ENCODE measurements at places on chromosomes 11 and 22.

DNA sequence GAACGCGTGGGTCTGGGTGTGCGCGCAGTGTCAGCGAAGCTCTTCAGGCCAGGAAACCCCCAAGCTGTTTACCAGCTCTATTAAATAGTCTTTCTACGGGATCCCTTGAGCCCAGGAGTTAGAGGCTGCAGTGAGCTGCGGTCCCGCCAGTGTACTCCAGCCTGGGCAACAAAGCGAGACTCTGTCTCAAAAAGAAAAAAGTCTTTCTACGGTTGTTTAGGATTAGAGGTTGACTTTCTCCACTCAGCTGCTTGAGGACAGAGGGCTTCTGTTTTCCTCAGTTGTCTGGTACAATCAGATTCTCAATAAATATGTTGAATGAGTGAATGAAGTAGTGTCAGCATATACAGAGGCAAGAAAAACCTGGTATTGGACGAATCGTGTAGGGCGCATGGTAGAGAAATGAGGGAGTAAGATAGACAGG, 619 bp downstream of the SART1 start:
- DNase-seq, result peak; percentile 33
- H3K4me1 ChIP-seq, result peaks cover 46% of the 10 kb centered on the region
- peaks cover 36% of the 10 kb centered on the region for H3K36me3 ChIP-seq
- no peaks in the 10 kb centered on the region for H3K27me3 ChIP-seq
- H3K27ac ChIP-seq, result peak overlapping the region; percentile 37

GRCh38 chr11:41282395-41282794, 177.1 kb downstream of the LRRC4C start:
- H3K27ac ChIP-seq, result no peak overlapping the region
- no peak overlapping the region for H3K4me3 ChIP-seq
- no peak for DNase-seq
- no peaks in the 10 kb centered on the region for H3K36me3 ChIP-seq
- H3K27me3 ChIP-seq, result no peaks in the 10 kb centered on the region
- no peaks in the 10 kb centered on the region for H3K4me1 ChIP-seq

DNA sequence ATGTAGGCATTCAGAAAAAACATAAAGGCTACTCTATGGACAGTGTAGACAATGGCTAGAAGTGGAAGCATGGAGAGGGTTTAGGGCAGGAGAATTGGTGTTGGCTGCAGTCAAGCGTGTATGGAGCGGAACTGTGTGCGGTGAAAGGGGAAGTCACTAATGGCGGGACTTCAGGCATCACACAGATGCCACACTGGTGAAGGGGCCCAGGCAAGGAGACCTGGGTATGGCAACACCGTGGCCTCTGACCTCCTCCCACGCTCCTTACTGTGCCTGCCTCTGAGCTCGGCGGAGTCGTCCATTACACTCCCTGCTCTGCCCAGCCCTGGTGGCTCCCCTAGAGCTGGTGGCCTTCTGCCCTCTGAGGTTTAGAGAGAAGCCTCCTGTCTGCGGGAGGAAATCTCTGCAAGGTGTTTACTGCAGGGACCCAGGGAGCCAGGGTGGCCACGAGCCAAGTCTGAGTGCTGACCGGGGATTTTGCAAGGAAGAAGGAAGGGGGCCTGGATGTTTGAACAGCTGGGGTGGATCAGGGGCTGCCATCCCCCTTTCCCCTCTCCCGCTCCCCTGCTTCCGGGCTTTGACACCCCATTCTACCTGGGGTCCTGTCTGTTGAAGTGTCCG, 75.1 kb upstream of the TSPAN18 start:
- no peak for DNase-seq
- H3K36me3 ChIP-seq, result no peaks in the 10 kb centered on the region
- no peak overlapping the region for H3K27ac ChIP-seq
- no peak overlapping the region for H3K4me3 ChIP-seq
- peaks cover 3% of the 10 kb centered on the region for H3K4me1 ChIP-seq

- no peak overlapping the region for H3K4me3 ChIP-seq
- DNase-seq, result no peak
- H3K27me3 ChIP-seq, result no peaks in the 10 kb centered on the region
Observed at GRCh38 chr11:125357551-125357950, 138.5 kb downstream of the FEZ1 start.

- H3K27me3 ChIP-seq, result no peaks in the 10 kb centered on the region
- H3K4me3 ChIP-seq, result no peak overlapping the region
- H3K27ac ChIP-seq, result no peak overlapping the region
Observed at GRCh38 chr11:62400760-62401159, 18.1 kb upstream of the SCGB1A1 start.

DNA sequence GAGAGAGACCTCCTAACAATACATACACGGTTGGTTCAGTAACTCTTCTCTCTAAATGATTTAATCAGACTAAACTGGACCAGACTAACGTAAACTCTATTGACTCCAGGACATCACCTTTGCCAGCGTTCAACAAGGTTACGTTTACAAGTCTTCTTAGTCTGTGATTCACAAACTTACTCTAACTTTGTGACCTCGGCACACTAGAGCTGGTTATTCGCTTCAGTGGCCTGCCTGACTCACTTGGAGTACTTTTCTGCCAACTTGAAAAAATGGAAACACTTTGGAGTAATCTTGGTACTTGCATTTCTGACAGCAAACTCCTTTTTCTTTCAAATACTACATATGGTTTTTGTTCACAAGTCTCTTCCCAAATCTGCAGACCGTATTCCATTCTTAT, 26.2 kb downstream of the MTMR2 start:
- H3K27me3 ChIP-seq, result no peaks in the 10 kb centered on the region
- no peaks in the 10 kb centered on the region for H3K36me3 ChIP-seq
- H3K4me3 ChIP-seq, result no peak overlapping the region

- peaks cover 19% of the 10 kb centered on the region for H3K27me3 ChIP-seq
- H3K4me1 ChIP-seq, result no peaks in the 10 kb centered on the region
- H3K4me3 ChIP-seq, result no peak overlapping the region
- H3K36me3 ChIP-seq, result no peaks in the 10 kb centered on the region
- H3K27ac ChIP-seq, result no peak overlapping the region
- no peak for DNase-seq
Observed at GRCh38 chr22:22465094-22465602, 43.4 kb downstream of the ZNF280B start.

DNA sequence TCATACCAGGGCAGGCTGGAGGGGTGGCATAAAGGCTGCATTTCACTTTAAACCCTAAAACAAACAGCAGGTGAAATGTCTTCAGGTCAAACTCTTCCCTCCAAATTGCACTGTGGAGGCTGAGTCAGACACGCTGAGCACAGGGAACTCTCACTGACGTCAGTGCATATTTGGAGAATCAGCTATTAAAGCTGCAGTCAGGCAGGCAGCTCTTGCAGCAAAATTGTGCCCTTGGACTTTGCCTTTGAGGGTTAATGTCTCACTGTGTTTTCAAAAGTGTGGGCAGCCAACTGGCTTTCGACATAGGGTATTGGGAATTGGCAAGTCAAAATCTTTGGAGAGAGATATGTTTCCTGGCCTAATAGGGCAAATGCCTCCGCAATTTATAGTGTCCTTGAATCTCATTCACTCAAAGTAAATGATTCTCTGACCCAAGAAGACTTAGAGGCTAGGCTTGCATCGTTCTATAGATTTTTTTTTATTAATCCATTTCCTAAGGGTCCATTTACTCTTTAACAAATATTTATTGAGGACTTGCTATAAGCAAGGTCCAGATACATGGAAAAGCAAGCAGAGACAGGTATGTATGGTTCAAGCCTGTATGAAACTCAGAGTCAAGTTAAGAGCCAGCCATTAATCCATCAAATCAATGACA, 27.7 kb upstream of the SMCO4 start:
- no peak overlapping the region for H3K4me3 ChIP-seq
- no peaks in the 10 kb centered on the region for H3K36me3 ChIP-seq
- peaks cover 4% of the 10 kb centered on the region for H3K27me3 ChIP-seq
- H3K4me1 ChIP-seq, result no peaks in the 10 kb centered on the region
- DNase-seq, result no peak
- no peak overlapping the region for H3K27ac ChIP-seq

- no peak overlapping the region for H3K27ac ChIP-seq
- no peaks in the 10 kb centered on the region for H3K36me3 ChIP-seq
- no peaks in the 10 kb centered on the region for H3K27me3 ChIP-seq
Observed at GRCh38 chr11:70799386-70799785, 401.1 kb downstream of the CTTN start.

DNA sequence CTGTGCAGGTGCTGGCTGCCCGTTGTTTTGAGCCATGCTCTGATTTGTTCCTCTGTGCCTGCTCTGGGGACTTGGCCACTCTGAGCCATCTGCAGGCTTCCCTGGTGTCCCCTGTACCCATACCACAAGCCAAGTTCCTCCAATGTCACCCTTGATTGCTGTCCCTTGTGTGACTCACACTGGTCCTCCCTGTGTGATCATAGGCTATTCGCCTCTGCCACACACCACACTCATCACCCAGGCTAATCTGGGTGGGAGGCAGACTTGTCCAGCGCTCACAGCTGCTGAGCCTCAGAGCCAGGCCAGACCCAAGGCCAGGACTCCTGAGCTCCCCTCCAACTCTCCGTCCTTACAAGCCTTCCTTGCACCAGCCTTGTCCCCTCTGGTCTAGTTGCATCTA, 31.7 kb downstream of the IGF2 start:
- no peak overlapping the region for H3K27ac ChIP-seq
- peaks cover 3% of the 10 kb centered on the region for H3K4me1 ChIP-seq
- H3K27me3 ChIP-seq, result peaks cover 5% of the 10 kb centered on the region
- no peak overlapping the region for H3K4me3 ChIP-seq
- no peaks in the 10 kb centered on the region for H3K36me3 ChIP-seq

DNA sequence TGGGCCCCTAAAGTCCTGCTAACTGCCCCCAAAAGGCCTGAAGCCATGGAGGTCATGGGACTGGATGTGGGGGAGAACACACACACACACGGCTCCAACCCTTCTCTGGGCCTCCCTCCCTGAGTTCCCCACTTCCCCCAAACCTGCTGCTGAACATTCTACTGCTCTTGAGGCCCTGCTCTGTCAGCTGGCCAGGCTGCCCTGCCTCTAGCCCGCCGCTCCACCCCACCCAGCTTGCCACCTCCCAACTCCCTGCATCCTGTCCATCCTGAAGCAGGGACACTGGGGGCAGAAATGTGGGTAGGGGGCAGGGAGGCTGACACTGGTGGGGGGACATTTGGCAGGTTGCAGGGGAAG, 1.0 kb downstream of the KCNJ4 start:
- H3K27ac ChIP-seq, result no peak overlapping the region
- H3K36me3 ChIP-seq, result no peaks in the 10 kb centered on the region
- DNase-seq, result no peak
- H3K4me1 ChIP-seq, result peaks cover 12% of the 10 kb centered on the region
- H3K4me3 ChIP-seq, result peak overlapping the region; percentile 34

- no peak for DNase-seq
- no peak overlapping the region for H3K27ac ChIP-seq
- H3K4me3 ChIP-seq, result no peak overlapping the region
- H3K36me3 ChIP-seq, result no peaks in the 10 kb centered on the region
- H3K27me3 ChIP-seq, result no peaks in the 10 kb centered on the region
Observed at GRCh38 chr11:42536611-42537360, 775.0 kb upstream of the API5 start.

DNA sequence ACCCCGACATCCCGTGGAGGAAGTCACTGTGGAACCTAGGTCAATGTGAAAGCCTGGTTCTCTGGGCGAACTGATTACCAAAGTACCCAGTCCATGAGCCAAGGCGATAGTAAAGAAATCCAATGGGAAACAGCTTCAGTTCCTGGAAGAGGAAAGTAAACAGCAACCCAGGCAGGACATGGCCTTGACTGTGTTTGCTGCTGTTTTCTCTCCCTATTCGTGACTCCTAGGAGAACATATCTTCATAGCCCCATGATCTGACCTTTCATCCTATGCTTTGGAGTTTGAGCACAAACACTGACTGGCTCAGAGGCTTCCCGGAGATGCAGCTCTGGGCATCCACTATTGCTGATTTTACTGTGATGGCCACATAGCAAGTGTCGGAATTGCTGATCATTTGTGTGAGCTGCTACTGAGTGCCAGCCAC, 45.1 kb downstream of the LRFN4 start:
- H3K36me3 ChIP-seq, result no peaks in the 10 kb centered on the region
- DNase-seq, result no peak
- no peaks in the 10 kb centered on the region for H3K27me3 ChIP-seq
- no peak overlapping the region for H3K4me3 ChIP-seq

GRCh38 chr22:46833228-46833627, 70.8 kb downstream of the TBC1D22A start:
- DNase-seq, result no peak
- H3K4me3 ChIP-seq, result no peak overlapping the region
- no peaks in the 10 kb centered on the region for H3K27me3 ChIP-seq

DNA sequence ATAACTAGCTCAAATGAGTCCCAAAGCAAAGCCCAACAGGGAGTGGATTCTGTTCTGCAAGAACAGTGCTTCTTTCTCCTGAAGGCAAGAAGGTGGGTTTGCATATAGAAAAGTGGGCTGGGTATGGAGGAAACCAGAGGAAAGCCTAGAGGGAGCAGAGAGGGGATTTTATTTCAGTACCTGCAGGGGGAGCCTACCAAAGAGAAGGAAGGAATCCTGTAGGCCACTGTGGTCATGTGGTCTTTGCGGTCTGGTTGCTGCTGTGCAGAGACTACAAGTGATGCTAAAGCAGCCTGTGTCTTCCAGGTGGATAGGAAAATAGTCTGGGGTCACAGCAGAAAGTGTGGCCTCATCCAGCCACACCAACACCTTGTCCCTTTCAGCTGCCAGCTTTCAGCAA, 33.2 kb upstream of the ZBTB16 start:
- H3K4me1 ChIP-seq, result peaks cover 5% of the 10 kb centered on the region
- DNase-seq, result peak; percentile 22
- H3K27ac ChIP-seq, result no peak overlapping the region
- no peaks in the 10 kb centered on the region for H3K27me3 ChIP-seq
- H3K36me3 ChIP-seq, result no peaks in the 10 kb centered on the region

- DNase-seq, result no peak
- H3K4me1 ChIP-seq, result no peaks in the 10 kb centered on the region
- no peak overlapping the region for H3K4me3 ChIP-seq
- peaks cover 27% of the 10 kb centered on the region for H3K36me3 ChIP-seq
Observed at GRCh38 chr11:121086866-121087265, 14.2 kb upstream of the TECTA start.

GRCh38 chr11:74009675-74010305, 905 bp upstream of the UCP3 start:
- no peak overlapping the region for H3K27ac ChIP-seq
- peaks cover 100% of the 10 kb centered on the region for H3K4me1 ChIP-seq
- H3K27me3 ChIP-seq, result no peaks in the 10 kb centered on the region
- no peaks in the 10 kb centered on the region for H3K36me3 ChIP-seq

- H3K4me1 ChIP-seq, result no peaks in the 10 kb centered on the region
- DNase-seq, result no peak
- H3K27me3 ChIP-seq, result no peaks in the 10 kb centered on the region
- peaks cover 41% of the 10 kb centered on the region for H3K36me3 ChIP-seq
- no peak overlapping the region for H3K27ac ChIP-seq
Observed at GRCh38 chr11:113764527-113765219, 8.8 kb downstream of the ZW10 start.

DNA sequence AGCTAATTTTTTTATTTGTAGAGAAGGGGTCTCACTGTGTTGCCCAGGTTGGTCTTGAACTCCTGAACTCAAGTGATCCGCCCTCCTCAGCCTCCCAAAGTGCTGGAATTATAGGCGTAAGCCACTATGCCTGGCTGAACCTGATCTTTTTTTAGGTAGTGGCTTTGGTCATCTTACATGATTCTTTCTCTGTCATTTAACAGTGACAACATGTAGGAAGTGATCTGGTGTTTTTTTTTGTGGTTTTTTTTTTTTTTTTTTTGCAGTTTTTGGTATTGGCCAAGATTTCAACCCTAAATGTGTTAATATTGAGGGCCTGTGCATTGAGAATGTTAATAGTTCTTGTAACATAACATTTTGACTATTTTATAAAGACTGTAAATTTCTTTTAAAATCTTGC, 8.0 kb upstream of the FERMT3 start:
- no peaks in the 10 kb centered on the region for H3K27me3 ChIP-seq
- H3K36me3 ChIP-seq, result peaks cover 89% of the 10 kb centered on the region
- no peak overlapping the region for H3K27ac ChIP-seq
- no peaks in the 10 kb centered on the region for H3K4me1 ChIP-seq

GRCh38 chr11:68266936-68267880, 4.6 kb downstream of the C11orf24 start:
- no peak overlapping the region for H3K27ac ChIP-seq
- H3K4me3 ChIP-seq, result no peak overlapping the region
- H3K4me1 ChIP-seq, result peaks cover 18% of the 10 kb centered on the region
- peaks cover 40% of the 10 kb centered on the region for H3K36me3 ChIP-seq
- DNase-seq, result no peak
